SHP77 (cell line): ENCODE measurements at places on chromosomes 4 and X.

GRCh38 chr4:13750594-13750993 lies 123.1 kb upstream of the BOD1L1 start:
- no peak for DNase-seq

GRCh38 chr4:185122681-185123345 lies 20.3 kb upstream of the SLC25A4 start:
- DNase-seq: no peak

DNA sequence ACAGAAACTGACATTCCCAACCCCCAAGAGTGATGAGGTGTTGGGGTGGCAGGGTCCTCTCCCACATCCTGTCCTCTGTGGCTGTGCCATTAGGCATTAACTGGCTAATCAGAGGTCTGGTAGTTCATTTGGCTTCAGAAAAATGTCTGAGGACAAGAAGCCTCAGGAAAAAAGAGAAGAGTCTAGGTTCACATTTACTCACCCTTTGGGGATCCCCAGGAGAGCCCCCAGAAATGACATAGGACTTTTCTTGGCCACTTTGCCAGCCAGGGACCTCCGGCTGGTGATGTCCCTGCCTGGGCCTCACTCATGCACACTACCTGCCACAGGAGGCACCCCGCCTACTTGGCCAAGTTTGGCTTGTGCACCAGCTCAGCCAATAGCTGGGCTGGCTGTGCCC lies 173.0 kb downstream of the RBM46 start:
- no peak for DNase-seq

- no peak for DNase-seq
These were observed 49.2 kb downstream of the MFAP3L start for GRCh38 chr4:169976951-169977350.

GRCh38 chr4:101292214-101292613 lies 55.1 kb downstream of the PPP3CA start:
- DNase-seq: no peak

DNA sequence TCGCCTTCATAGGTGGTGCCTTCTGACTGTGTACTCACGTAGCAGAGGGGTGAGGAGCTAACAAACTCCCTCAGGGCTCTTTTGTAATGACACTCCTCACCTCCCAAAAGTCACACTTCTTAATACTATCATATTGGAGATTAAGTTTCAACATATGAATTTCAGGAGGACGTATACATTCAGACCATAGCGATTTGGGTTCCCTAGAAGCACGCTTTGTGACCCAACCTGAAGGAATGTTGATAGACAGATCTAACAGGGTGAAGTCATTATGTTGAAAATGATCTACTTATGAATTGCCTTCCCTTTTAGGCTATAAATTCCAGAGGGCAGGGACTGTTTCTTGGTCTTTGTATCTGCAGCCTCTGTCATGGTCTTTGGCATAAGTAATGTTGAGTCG lies 3.2 kb upstream of the KLHL34 start:
- DNase-seq: no peak

DNA sequence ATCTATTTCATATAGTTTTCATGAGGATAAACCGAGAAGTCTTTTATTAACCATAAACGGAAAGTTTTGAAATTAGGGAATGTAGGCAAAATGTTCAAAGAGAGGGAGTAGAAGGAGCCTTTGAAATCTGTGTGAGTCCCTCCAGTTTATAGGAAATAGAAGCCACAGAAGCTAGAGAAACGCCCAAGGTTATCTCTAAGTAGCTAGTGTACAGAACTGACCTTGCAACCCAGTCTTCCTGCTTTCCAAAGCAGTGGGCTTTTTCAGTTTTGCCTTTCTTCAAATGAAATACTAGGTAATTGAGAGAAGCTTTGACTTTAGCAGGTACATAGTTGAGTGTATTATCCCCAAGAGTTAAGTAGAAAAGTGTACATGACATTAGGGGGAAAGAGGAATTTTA lies 39.4 kb downstream of the STIM2 start:
- no peak for DNase-seq

- DNase-seq: no peak
These were observed 222.0 kb downstream of the SPRY1 start for GRCh38 chr4:123618606-123619005.

DNA sequence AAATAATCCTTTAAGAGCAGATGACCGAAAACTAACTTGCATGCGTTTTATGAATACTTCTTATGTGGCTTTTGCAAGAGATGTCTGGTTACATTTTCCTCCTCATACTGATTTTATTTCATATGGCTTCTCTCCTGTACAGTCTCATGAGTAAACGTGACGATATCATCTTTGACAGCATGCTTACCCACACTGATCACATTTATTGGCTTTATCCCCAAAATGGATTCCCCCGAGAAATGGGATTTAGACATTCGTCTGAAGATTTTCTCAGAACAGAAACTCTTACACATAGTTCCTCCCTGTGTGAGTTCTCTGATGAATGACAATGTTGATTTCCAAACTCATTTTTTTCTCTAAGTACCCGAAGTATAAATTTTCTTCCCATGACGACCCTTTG lies 939.7 kb upstream of the LCORL start:
- no peak for DNase-seq

- DNase-seq: no peak
These were observed 448.0 kb downstream of the NKX6-1 start for GRCh38 chr4:84051089-84051488.

DNA sequence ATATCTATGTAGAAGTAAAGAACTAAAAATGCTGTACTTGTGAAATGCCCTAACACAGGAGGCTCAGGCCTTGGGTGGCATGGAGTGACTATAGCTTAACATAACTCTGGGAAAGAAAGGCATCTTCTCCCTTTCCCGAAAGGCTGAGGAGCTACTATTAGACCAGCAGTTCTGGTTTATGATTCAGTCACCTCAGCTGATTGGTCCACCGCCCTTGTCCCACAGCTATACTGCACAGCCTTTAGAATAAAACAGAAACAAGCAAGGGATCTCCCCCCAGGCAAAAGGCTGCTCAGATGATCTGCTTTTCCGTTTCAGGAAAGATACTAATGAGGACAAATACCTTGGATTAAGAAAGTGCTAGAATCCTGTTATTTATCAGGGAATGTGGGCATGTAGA lies 171.3 kb downstream of the SNCA start:
- DNase-seq: no peak

GRCh38 chr4:181004056-181004455 lies 1239.1 kb upstream of the TENM3 start:
- DNase-seq: no peak

DNA sequence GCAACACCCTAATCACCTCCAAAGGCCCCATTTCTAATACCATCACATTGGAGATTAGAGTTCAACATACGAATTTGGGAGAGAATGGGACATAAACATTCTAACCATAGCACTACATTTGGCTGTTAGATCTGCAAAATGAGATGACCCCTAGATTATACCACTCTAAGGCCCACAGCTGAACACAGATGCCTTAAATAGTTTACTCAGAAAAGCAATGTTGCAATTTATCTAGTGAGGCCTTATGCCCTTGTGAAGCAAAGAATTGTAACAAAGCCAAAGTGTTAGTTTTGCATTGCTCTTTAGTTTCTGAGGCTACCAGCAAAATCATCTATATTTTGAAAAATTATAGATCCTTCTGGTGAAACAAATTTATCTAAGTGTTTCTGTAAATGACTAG lies 31.6 kb upstream of the ARHGEF6 start:
- no peak for DNase-seq

GRCh38 chrX:25534091-25534490 lies 518.3 kb upstream of the ARX start:
- no peak for DNase-seq
